T-helper 9 cell (primary cell): ENCODE measurements at places on chromosomes 16 and 17.

- no peak for DNase-seq
Measured at GRCh38 chr16:11562941-11563340, 23.8 kb downstream of the LITAF start.

GRCh38 chr17:82153745-82154375 is 55.8 kb upstream of the FASN start:
- peak; percentile 81 for DNase-seq

DNA sequence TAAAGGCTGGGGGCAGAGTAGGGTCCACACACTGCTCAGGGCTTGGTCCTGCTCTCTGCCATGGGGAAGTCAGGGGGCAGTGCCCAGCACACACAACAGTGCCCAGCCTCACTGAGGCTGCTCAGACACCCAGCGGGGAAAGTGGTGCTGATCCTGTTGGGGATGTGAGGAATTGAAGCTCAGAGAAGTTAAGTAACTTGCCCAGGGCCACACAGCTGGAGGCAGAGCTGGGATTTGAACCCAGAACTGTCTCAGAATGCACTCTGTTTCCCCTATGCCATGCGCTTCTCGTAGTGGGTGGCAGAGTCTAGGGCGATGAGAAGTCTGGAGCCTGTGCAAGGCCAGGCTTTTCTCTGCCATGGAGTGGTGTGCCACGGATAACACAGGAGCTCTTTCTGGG is 59.3 kb downstream of the SDK2 start:
- DNase-seq: no peak

GRCh38 chr17:17537311-17538099 is 41.3 kb upstream of the RASD1 start:
- DNase-seq: no peak

DNA sequence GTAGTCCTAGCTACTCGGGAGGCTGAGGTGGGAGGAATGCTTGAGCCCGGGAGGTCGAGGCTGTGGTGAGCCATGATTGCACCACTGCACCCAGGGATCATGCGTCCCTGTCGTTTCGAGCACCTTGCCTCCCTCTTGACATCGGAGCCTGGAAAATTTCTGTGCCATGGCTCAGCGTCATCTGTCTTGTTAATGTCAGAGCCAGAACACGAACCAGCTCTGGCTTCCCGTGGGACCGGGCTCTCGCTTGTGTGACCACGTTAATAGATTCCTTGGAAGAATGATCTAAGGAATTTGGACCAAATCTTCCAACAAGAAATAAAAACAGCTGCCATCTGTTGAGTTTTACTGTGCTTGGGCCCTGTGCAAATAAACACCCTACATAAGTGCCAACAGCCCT is 117.7 kb downstream of the ABCC1 start:
- no peak for DNase-seq

DNA sequence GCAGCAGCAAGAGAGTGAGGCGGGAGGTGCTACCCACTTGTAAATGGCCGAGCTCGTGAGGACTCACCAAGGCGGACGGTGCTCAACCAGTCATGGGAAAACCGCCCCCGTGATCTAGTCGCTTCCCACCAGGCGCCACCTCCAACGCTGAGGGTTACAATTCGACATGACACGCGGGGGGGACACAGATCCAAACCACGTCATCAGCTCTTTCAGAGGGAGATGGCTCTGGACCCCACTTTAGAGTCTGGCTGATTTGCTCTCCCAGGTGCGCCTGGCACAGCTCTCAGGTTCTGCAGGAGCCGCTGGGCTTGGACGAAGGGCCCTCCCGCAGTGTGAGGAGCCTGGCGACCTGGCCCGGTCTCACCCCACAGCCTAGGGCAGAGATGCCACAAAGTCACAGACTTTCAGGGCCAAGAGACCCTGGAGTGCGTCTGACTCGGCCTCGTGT is 21.1 kb upstream of the DOC2B start:
- no peak for DNase-seq

DNA sequence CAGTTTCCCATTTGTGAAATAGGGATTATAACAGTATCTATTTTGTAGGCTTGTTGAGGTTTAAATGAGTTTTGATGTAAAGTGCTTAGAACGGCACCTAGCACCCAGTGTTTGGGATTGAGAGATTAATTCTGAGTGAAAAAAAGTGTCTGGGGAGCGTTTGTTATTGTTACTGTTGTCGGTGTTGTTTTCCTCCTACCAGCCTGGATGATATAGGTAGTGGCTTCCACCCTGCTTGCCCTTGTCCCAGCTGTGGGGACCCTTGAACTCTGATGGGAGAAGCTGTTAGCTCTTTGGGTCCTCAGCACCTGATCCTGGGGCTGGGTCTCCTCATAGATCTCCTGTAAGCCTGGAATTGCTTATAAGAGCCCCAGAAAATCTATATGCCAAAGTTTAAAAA is 4.9 kb downstream of the FMNL1 start:
- DNase-seq: no peak

- no peak for DNase-seq
Measured at GRCh38 chr17:67655478-67656148, 62.1 kb upstream of the NOL11 start.
